ENCODE measurements at places on chromosomes 2 and 18. TPM values are rescaled to one million over a fixed set of nuclear protein-coding genes. Genes with fewer than 3 reads are reported as not detected.

SCN3A gene
- polyA plus RNA-seq: 0.85 TPM

RFTN2 gene
- not detected for polyA plus RNA-seq

EVA1A gene
- not detected for polyA plus RNA-seq

POTEI gene
- polyA plus RNA-seq: not detected

IL37 gene
- polyA plus RNA-seq: not detected

ALPG gene
- polyA plus RNA-seq: not detected

DSC3 gene
- polyA plus RNA-seq: not detected

CYP27C1 gene
- polyA plus RNA-seq: not detected

ASB18 gene
- polyA plus RNA-seq: not detected

PARD6G gene
- polyA plus RNA-seq: not detected

CEP68 gene
- polyA plus RNA-seq: 12.1 TPM

SNX17 gene
- 219 TPM for polyA plus RNA-seq

PPP1R1C gene
- not detected for polyA plus RNA-seq

BMP10 gene
- not detected for polyA plus RNA-seq

POTEC gene
- not detected for polyA plus RNA-seq

TMEM37 gene
- not detected for polyA plus RNA-seq

TNFAIP6 gene
- not detected for polyA plus RNA-seq

SLC4A3 gene
- not detected for polyA plus RNA-seq

HOXD3 gene
- not detected for polyA plus RNA-seq

SRBD1 gene
- polyA plus RNA-seq: 9.9 TPM

TMEM200C gene
- polyA plus RNA-seq: not detected

UPP2 gene
- not detected for polyA plus RNA-seq

DUSP28 gene
- 23.4 TPM for polyA plus RNA-seq

CIB4 gene
- not detected for polyA plus RNA-seq

AMMECR1L gene
- polyA plus RNA-seq: 6.7 TPM

GALR1 gene
- not detected for polyA plus RNA-seq

SLC11A1 gene
- polyA plus RNA-seq: 1.3 TPM

CHMP3 gene
- 77.1 TPM for polyA plus RNA-seq

GREB1L gene
- polyA plus RNA-seq: 0.05 TPM

MZT2B gene
- 168 TPM for polyA plus RNA-seq

HS6ST1 gene
- 4.3 TPM for polyA plus RNA-seq

ALK gene
- not detected for polyA plus RNA-seq

FOXI3 gene
- not detected for polyA plus RNA-seq

CD28 gene
- 1.3 TPM for polyA plus RNA-seq

SNTG2 gene
- not detected for polyA plus RNA-seq

SP5 gene
- not detected for polyA plus RNA-seq

CYP1B1 gene
- 0.20 TPM for polyA plus RNA-seq

PROC gene
- not detected for polyA plus RNA-seq

POTEJ gene
- not detected for polyA plus RNA-seq
